ENCODE measurements at places on chromosomes 2 and 18. TPM values are rescaled to one million over a fixed set of nuclear protein-coding genes. Genes with fewer than 3 reads are reported as not detected.

SYT4 gene
- total RNA-seq, result not detected

ZNF385B gene
- total RNA-seq, result not detected

RTP5 gene
- not detected for total RNA-seq

ATP6V1B1 gene
- total RNA-seq, result not detected

GCG gene
- total RNA-seq, result not detected

CNDP1 gene
- not detected for total RNA-seq

FIGN gene
- 0.70 TPM for total RNA-seq

IL1R1 gene
- 4.7 TPM for total RNA-seq

TMEM169 gene
- total RNA-seq, result under 0.01 TPM

ITGA6 gene
- 777 TPM for total RNA-seq

SIGLEC15 gene
- total RNA-seq, result 0.15 TPM

HOXD4 gene
- total RNA-seq, result not detected

ANXA4 gene
- 51.6 TPM for total RNA-seq

COL4A4 gene
- under 0.01 TPM for total RNA-seq

MGAT4A gene
- total RNA-seq, result 0.53 TPM

RAB27B gene
- total RNA-seq, result 5.5 TPM

CRYGC gene
- total RNA-seq, result not detected

NGEF gene
- 0.04 TPM for total RNA-seq

SCN3A gene
- total RNA-seq, result not detected

SLC23A3 gene
- 0.11 TPM for total RNA-seq

CPLX4 gene
- total RNA-seq, result not detected

All from hair follicular keratinocyte (primary cell).